Osteocyte (in vitro differentiated cells): ENCODE measurements at places on chromosomes 2 and 18. TPM values are rescaled to one million over a fixed set of nuclear protein-coding genes. Genes with fewer than 3 reads are reported as not detected.

SULT1C4 gene
- 6.0 and 7.0 TPM in 2 replicates for total RNA-seq

AOX1 gene
- 0.97 and 1.7 TPM in 2 replicates for total RNA-seq

ARID5A gene
- 25.9 and 26.3 TPM in 2 replicates for total RNA-seq

IL1F10 gene
- total RNA-seq = not detected in 2 replicates

ALPP gene
- not detected in 2 replicates for total RNA-seq

TMEFF2 gene
- total RNA-seq = 46.8 and 51.2 TPM in 2 replicates

BCL2L11 gene
- total RNA-seq = 38.9 and 40.4 TPM in 2 replicates

AMER3 gene
- not detected in 2 replicates for total RNA-seq

TRIM54 gene
- total RNA-seq = not detected in 2 replicates

ADD2 gene
- total RNA-seq = not detected in 2 replicates

DNA sequence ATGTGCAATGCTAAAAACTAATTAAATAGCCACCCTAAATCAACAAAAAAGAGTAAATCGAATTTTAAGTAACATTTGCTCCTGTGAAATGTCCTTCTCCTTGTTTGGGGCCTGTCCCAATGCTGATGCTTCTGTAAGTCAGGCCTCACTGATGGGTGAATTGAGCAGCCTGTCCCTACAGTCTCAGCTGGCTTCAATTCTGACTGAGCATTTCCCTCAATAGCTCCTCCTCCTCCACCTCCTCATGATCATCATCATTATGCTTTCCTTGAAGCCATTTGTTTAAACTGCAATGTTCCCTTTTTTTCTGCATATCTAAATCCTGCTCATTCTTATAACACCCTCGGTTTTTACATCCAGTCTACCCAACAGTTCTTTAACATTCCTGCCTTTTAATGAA lies 137.2 kb upstream of the CELF4 start:
- no peak for DNase-seq
- no peak overlapping the region for H3K27ac ChIP-seq
- no peaks in the 10 kb centered on the region for H3K36me3 ChIP-seq
- H3K4me3 ChIP-seq = no peak overlapping the region

- no peak overlapping the region for H3K27ac ChIP-seq
- H3K4me3 ChIP-seq = no peak overlapping the region
- no peaks in the 10 kb centered on the region for H3K4me1 ChIP-seq
- no peaks in the 10 kb centered on the region for H3K36me3 ChIP-seq
Observed at GRCh38 chr18:21896732-21897336, 156.2 kb downstream of the MIB1 start.

GRCh38 chr2:5587766-5588165 lies 104.4 kb upstream of the SOX11 start:
- H3K27ac ChIP-seq = no peak overlapping the region
- H3K4me1 ChIP-seq = peaks cover 14% of the 10 kb centered on the region
- peaks cover 14% of the 10 kb centered on the region for H3K27me3 ChIP-seq
- H3K4me3 ChIP-seq = no peak overlapping the region
- no peaks in the 10 kb centered on the region for H3K36me3 ChIP-seq

DNA sequence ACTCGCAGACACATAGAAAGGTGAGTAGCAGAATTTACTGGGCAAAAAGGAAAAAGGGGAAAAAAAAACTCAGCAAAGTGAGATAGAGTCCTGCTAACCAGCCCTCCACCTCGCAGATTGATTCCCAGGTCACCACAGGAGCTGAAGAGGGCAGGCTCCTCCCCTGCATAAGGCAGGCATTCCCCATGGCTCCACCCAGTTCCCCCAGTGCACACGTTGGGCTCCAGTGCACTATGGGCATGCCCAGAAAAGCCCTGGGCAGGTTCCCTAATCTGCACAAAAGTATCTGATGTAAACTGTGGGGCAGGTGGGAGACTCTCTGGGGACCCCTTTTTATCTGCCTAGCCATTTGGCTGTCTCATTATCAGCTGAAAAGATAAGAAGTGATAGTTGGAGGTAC lies 461.2 kb upstream of the TMEFF2 start:
- no peak for DNase-seq
- no peak overlapping the region for H3K4me3 ChIP-seq
- no peak overlapping the region for H3K27ac ChIP-seq
- H3K4me1 ChIP-seq = no peaks in the 10 kb centered on the region
- H3K27me3 ChIP-seq = no peaks in the 10 kb centered on the region

DNA sequence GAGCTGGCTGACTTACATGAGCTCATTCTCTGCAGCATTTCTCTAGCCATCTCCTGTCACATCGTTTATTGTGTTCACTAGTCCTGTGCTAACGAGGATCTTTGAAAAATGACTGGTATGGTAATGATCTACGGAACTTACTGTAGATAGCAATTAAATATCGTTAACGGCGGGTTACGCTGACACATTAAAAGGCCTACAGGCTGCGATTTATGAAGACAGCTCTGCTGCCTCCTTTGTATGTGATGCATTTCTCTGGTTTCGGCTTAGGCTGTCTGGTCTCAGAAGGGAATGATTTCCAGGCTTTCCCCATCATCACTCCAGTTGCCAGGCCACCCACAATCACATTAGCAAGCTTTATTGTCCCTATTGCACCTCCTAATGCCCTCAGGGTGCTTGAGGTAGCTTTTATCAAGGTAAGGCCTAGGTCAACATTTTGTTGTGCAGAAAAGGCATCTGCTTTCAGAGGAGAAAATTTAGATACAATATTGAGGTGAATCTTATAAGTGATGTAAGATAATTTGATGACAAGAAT lies 284.4 kb downstream of the SOX11 start:
- H3K4me1 ChIP-seq = peaks cover 5% of the 10 kb centered on the region
- no peaks in the 10 kb centered on the region for H3K36me3 ChIP-seq
- H3K27ac ChIP-seq = no peak overlapping the region
- peaks cover 3% of the 10 kb centered on the region for H3K27me3 ChIP-seq

DNA sequence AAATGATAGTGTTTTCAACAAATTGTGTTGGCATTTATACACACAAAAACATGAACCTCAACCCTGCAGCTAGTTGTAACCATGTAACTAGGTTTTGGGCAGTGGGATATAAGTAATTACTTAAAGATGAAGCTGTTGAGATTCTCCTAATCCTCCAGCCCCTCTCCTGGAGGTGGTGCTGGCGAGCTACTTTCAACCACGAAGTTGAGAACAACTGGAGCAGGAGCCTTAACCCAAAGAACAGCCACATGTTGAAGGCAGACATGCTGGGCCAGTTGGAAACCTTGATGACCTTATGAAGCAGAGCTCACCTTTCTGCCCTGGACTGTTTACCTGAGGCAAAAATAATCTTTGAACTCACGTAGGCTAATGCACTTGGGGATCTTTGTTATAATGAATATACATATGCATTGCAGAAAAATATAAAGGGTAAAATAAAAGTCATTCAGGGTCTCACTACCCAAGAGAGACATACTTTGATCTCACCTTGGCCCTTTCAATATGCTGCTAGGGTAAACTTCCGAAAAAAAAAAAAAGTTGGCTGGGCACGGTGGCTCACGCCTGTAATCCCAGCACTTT lies 89.6 kb upstream of the NPAS2 start:
- peaks cover 23% of the 10 kb centered on the region for H3K27me3 ChIP-seq
- no peaks in the 10 kb centered on the region for H3K36me3 ChIP-seq
- H3K27ac ChIP-seq = no peak overlapping the region
- H3K4me3 ChIP-seq = no peak overlapping the region

DNA sequence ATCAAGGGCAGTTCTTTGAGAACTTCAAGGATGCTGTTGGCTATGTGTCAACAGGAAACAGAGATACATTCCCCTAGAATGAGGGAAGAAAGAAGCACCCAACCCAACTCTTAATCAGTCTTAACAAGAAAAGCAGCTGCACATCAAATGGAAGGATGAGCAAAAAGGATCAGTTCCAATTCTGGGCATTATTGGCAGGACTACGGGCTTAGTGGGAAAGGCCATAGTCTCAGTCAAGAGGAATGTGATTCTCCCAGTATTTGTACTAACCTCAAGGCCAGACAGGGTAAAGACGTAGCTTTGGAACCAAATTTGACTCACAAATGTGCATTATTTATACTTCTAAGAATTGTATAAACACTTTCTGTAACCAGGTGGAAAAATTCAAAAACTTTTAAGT lies 18.2 kb downstream of the BMP10 start:
- H3K27me3 ChIP-seq = peaks cover 35% of the 10 kb centered on the region
- H3K4me1 ChIP-seq = no peaks in the 10 kb centered on the region
- no peak for DNase-seq
- H3K4me3 ChIP-seq = no peak overlapping the region

- DNase-seq = no peak
- H3K27me3 ChIP-seq = no peaks in the 10 kb centered on the region
- peak overlapping the region; percentile 91 for H3K27ac ChIP-seq
- H3K4me1 ChIP-seq = peaks cover 8% of the 10 kb centered on the region
- H3K4me3 ChIP-seq = peak overlapping the region; percentile 98
Observed at GRCh38 chr2:61906186-61906470, 654 bp downstream of the COMMD1 start.

DNA sequence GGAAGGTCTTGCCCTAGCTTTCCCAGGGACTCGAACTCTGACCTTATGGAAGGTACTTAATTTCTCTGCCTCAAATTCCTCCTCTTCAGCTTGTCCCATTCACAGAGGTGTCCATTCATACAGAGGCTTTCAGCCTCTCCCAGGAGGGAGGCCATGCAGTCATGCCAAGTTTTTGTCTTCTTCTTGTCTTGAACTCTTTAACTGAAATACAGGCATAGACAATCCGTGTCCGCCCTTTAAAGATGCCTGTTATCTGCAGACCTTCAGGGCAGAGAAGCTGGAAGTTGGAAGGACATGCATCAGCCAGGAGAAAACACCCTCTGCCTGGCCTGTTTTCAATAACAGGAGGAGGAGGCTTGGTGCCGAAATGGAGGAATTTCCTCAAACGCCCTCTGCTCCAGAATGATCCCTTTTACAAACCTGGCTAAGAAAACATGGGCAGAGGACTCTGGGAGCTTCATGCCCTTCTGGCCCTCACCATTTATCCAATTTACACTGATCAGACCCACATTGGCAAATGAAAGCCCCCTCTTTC lies 308.3 kb downstream of the MYCN start:
- H3K36me3 ChIP-seq = no peaks in the 10 kb centered on the region
- DNase-seq = peak; percentile 42
- no peak overlapping the region for H3K4me3 ChIP-seq
- H3K4me1 ChIP-seq = no peaks in the 10 kb centered on the region
- no peaks in the 10 kb centered on the region for H3K27me3 ChIP-seq

DNA sequence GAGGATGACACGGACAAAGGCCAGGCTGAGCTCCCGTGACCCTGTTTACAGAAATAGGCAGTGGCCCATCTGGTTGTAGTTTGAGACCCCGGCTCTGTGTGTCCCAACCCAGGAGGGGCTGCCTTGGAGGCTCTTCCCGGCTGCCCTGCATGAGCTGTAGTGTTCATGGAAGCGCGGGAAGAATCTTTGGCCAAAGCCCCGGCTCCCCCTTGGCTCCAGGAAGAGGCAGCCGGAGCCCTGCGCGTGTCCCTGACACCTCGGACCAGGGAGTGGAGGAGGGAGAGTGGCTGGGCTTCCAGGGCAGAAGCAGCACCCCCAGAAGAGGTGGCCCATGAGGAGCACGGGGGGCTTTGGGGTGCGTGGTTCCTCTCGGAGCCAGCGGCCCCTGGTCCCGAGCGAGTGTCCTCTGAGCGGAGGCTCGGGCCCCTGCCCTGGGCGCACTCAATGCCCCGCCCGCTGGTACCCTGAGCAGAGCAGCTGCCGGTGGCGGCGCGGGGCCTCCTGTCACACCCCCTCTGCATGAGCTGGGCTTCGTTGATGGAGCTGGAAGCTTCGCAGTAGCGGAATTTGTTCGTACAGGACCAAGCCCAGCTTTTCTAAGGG lies 21.7 kb downstream of the GPR35 start:
- no peak overlapping the region for H3K4me3 ChIP-seq
- no peaks in the 10 kb centered on the region for H3K36me3 ChIP-seq

DNA sequence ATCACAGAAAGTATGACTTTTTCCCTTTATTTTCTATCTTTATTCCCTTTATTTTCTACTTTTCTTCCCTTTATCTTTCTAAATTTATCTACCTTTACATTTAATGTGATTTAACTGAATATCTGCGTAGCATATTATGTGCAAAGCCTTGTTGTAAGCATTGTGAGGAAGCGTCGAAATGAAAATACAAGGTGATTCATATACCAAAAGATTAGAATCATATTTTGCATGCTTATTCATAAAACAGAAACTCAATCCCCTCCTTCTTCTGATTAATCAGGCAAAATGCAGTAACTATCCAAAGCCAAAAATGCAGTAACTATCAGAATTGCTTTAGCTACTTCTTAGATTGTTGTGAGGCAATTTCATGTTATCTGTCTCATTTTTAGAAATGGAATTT lies 393.0 kb downstream of the CDH19 start:
- no peaks in the 10 kb centered on the region for H3K36me3 ChIP-seq
- no peaks in the 10 kb centered on the region for H3K4me1 ChIP-seq
- H3K27ac ChIP-seq = no peak overlapping the region
- no peak overlapping the region for H3K4me3 ChIP-seq

DNA sequence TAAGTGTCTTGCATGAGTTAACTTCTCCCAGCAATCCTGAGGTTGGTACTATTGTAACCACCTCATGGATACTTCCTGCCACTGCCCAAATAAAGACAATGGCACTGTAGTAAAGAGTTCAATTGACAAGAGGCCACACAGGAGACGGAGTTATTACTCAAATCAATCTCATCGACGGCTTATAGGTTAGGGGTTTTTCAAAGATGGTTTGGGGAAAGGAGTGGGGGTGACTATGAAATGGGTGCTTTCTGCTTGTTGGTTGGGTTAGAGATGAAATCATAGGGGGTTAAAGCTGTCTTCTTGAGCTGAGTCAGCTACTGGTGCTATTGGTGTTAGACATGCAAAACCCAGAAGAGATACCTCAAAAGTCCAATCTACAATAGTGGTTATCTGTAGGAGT lies 1258.0 kb upstream of the ZEB2 start:
- no peak overlapping the region for H3K4me3 ChIP-seq
- H3K36me3 ChIP-seq = no peaks in the 10 kb centered on the region
- no peak overlapping the region for H3K27ac ChIP-seq
- no peaks in the 10 kb centered on the region for H3K27me3 ChIP-seq

DNA sequence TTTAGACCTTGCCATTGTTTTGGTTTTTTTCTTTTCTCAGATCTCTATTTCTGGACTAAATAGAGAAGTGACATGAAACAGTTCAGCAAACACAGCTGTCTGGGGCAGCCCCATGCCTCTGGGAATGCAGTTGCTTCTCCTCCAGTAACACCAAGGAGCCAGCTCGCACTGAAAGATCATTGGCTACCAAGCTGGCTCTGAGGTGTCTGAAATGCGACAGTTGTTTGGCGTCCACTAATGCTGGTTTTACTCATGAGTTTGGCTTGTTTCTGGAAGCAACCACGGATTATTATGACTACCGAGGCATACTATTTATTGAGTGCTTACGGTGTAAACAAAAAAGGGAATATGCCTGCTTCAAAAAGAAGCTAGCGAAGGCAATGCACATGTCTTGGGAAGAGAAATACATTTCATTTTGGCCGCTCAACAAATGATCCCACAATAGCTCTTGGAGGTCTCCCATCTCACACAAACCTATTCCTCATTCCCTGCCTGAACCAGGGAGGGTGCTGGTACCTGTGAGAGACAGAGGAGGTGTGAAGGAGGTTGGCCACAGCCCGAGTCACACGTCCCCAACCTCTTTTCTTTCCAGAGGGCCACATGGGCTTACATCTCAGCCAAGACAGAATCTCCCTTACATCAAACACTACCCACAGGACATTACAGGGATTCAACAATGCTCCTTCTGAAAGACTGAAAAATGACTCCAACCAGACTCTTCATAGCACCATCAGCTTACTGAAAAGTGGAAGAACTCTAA lies 37.5 kb upstream of the NEB start:
- no peak for DNase-seq
- H3K27ac ChIP-seq = no peak overlapping the region
- H3K36me3 ChIP-seq = peaks cover 30% of the 10 kb centered on the region
- no peak overlapping the region for H3K4me3 ChIP-seq

- H3K36me3 ChIP-seq = no peaks in the 10 kb centered on the region
- peaks cover 14% of the 10 kb centered on the region for H3K27me3 ChIP-seq
- H3K27ac ChIP-seq = no peak overlapping the region
- peaks cover 4% of the 10 kb centered on the region for H3K4me1 ChIP-seq
- no peak for DNase-seq
Observed at GRCh38 chr2:46344706-46345105, 47.5 kb downstream of the EPAS1 start.
